ENCODE measurements at places on chromosomes 3 and 15. TPM values are rescaled to one million over a fixed set of nuclear protein-coding genes. Genes with fewer than 3 reads are reported as not detected.

SPINT1 gene
- 7.3 TPM for total RNA-seq

DNA sequence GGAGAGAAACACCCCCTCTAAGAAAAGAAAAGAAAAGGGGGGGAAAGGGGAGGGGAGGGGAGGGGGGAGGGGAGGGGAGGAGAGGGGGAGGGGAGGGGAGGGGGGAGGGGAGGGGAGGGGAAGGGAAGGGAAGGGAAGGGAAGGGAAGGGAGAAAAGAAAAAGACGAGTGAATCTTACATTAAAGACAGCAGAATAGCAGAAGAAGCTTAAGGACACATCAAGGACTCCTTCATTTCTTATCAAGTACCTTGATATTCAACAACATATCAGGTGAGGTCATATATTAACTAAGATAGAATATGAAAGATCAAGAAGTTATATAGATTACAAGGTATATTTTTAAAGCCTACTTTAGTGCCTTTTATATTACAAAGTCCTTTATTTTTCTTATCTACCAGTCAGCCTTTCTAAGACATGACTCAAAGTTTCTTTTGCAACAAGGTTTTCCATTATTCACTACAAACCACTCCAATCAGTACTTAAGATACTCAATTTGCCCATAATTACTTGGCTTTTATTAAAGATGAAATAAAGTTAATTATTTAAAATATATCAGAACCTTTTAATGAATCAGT lies 17.7 kb upstream of the AADAC start:
- no peak for DNase-seq

DNA sequence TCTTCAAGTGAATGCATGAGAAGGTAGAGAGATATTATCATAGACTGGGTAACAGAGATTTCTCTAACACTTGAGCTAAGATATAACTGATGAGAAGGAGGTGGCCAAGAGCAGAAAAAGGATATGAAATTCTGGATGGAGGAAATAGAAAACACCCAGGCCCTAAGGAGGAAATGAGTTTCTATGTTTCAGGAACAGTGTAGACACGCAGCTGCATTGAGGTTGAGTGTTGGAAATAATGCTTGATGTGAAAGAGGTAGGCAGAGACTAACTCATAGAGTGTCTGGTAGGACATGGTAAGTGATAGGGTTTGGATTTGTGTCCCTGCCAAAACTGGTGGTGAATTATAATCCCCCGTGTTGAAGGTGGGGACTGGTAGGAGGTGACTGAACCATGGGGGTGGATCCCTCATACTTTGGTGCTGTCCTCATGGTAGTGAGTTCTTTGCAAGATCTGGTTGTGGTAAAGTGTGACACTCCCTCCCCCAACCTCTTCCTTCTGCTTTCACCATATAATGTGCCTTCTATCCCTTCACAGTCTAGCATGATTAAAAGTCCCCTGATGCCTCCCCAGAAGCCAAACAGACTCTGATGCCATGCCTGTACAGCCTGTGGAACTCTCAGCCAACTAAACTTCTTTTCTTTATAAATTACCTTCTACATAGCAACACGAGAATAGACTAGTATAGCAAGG lies 787.3 kb downstream of the EDEM1 start:
- DNase-seq = no peak

DNA sequence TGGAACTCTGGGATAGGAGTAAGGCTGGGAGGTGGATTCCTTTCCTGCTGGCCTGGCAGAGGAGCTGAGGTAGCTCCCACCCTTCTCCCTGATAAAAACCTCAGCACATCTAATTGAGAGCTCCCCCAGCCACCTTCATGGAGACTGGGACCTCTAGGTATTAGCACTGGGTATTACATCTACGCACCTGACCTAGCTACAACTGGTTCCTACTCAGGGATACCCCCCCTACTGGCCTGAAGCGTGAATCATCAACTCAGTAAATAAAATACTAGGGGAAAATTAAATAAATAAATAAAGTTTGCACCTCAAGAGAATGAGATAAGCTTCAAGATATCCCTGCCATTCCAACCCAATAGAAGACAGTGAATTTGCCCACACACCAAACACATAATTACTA lies 140.4 kb downstream of the NEK10 start:
- no peak for DNase-seq
